ENCODE measurements at places on chromosomes 13 and 19. TPM values are rescaled to one million over a fixed set of nuclear protein-coding genes. Genes with fewer than 3 reads are reported as not detected.

The NCR1 gene
- not detected for total RNA-seq

GRCh38 chr19:55341171-55341588 is 1.5 kb downstream of the KMT5C start:
- peak overlapping the region; percentile 91 for H3K4me3 ChIP-seq
- H3K27me3 ChIP-seq: peaks cover 9% of the 10 kb centered on the region
- peaks cover 11% of the 10 kb centered on the region for H3K36me3 ChIP-seq
- H3K4me1 ChIP-seq: peaks cover 16% of the 10 kb centered on the region
- peak; percentile 90 for DNase-seq
- H3K27ac ChIP-seq: peak overlapping the region; percentile 94

The SLC1A6 gene
- not detected for total RNA-seq

GRCh38 chr13:49733181-49733951 is 42.1 kb upstream of the EBPL start:
- no peak for DNase-seq
- peaks cover 10% of the 10 kb centered on the region for H3K36me3 ChIP-seq
- no peaks in the 10 kb centered on the region for H3K27me3 ChIP-seq
- no peak overlapping the region for H3K27ac ChIP-seq
- no peak overlapping the region for H3K4me3 ChIP-seq

The DHDH gene
- total RNA-seq: not detected

GRCh38 chr19:19900139-19900728 is 512 bp upstream of the ZNF93 start:
- H3K27ac ChIP-seq: peak overlapping the region; percentile 97
- H3K36me3 ChIP-seq: peaks cover 44% of the 10 kb centered on the region
- peaks cover 12% of the 10 kb centered on the region for H3K4me1 ChIP-seq
- peak overlapping the region; percentile 96 for H3K4me3 ChIP-seq

The C19orf47 gene
- 28.9 TPM for total RNA-seq

DNA sequence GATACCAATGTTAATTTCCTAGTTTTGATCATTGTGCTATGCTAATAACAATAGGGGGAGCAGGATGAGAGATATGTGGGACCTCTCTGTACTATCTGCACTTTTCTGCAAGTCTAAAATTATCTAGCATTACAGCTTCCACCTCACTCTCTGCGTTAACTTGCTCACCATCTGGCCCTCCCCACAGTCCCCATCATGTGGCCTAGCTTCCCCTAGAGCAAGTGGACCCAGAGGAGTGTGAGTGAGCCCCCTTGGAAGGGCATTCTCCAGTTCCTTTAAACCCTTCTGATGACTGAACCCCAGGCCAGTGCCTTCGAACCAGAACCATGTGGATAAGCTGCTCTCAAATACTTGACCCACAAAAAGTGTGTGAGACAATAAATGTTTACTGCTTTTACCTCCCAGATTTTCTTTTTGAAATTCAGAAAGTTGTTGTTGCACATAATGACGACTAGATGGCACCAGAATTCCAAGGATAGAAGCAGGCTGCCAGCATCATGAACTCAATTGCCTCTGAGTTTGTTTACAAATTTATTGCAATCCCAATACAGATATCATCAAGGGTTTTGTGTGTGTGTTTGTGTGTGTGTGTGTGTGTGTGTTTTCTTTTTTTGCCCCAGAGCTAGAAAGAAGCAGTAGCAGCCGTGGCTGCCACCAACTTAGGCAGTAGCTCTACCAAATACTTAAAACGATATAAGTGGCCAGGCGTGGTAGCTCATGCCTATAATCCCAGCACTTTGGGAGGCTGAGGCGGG is 49.0 kb upstream of the ZNF780A start:
- H3K4me3 ChIP-seq: no peak overlapping the region
- peaks cover 19% of the 10 kb centered on the region for H3K27me3 ChIP-seq
- peaks cover 11% of the 10 kb centered on the region for H3K4me1 ChIP-seq

DNA sequence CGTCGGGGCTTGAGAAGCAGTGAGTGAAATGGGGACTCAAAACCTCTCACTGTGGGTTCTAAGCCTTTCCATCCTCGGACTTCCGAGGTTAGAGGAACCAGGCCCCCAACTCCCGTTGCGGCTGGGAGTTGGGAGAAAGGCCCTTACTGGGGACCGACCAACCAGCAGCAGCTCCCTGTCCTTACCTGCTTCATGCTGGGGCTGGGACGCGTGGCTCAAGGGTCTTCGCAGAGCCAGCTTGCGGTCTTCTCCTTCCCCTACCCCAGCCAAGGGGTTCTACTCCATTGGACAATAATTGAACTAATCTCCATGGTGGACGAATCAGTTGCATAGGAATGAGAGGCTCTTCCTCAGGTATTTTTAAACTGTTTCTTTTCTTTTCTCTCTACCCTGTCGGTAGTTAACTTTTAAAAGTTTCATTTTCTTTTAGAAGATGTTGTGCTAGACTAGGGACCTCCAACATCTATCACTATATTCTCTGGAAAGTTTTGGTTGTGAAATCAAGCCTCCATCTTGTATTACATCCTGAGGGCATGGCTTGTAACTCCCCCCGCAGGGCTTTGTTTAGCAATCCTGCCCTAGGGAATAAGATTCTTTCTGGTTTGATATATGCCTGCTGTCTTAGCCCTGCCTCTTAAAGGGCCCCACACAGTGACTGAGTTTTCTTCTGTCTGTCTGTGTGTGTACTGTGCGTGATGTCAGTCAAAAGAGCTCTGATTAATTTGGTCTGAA is 1027.1 kb upstream of the PCDH9 start:
- H3K27ac ChIP-seq: no peak overlapping the region
- no peak for DNase-seq
- H3K4me3 ChIP-seq: no peak overlapping the region
- no peaks in the 10 kb centered on the region for H3K36me3 ChIP-seq

- peaks cover 13% of the 10 kb centered on the region for H3K4me1 ChIP-seq
- no peak overlapping the region for H3K4me3 ChIP-seq
- no peaks in the 10 kb centered on the region for H3K36me3 ChIP-seq
- H3K27ac ChIP-seq: no peak overlapping the region
- peaks cover 31% of the 10 kb centered on the region for H3K27me3 ChIP-seq
Observed at GRCh38 chr13:23610966-23611491, 40.8 kb downstream of the TNFRSF19 start.

The CNFN gene
- total RNA-seq: not detected

- no peak overlapping the region for H3K27ac ChIP-seq
- H3K4me1 ChIP-seq: no peaks in the 10 kb centered on the region
- DNase-seq: no peak
- peaks cover 4% of the 10 kb centered on the region for H3K27me3 ChIP-seq
- no peak overlapping the region for H3K4me3 ChIP-seq
Observed at GRCh38 chr13:77893066-77893465, 25.6 kb downstream of the EDNRB start.

- no peak overlapping the region for H3K4me3 ChIP-seq
- DNase-seq: no peak
- H3K36me3 ChIP-seq: no peaks in the 10 kb centered on the region
- H3K4me1 ChIP-seq: no peaks in the 10 kb centered on the region
Observed at GRCh38 chr13:70896136-70896535, 787.9 kb upstream of the KLHL1 start.

GRCh38 chr19:51441410-51442390 is 16.6 kb downstream of the SIGLEC8 start:
- H3K27me3 ChIP-seq: peaks cover 12% of the 10 kb centered on the region
- peak; percentile 95 for DNase-seq

The CDC16 gene
- 84.5 TPM for total RNA-seq

DNA sequence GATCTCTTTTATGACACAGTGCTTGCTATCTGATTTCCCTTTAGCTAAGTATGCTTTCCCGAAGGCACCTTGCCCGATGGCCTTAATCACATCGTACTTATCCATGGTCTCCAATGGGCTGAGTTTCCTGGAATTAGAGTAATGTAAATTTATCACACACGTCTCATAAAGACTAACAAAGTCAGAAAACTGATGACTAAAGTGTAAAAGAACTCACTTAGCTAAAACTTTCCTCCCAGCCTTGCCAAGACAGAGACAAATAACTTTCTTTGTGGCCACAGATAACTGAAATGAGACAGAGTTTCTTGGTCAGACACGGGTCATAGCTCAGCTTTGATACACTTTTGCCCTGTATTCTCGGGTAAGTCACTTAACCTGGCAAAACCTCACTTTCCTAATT is 1.5 kb downstream of the NEK5 start:
- no peak overlapping the region for H3K27ac ChIP-seq
- DNase-seq: no peak
- peaks cover 7% of the 10 kb centered on the region for H3K36me3 ChIP-seq
- peaks cover 22% of the 10 kb centered on the region for H3K4me1 ChIP-seq
- peaks cover 16% of the 10 kb centered on the region for H3K27me3 ChIP-seq

DNA sequence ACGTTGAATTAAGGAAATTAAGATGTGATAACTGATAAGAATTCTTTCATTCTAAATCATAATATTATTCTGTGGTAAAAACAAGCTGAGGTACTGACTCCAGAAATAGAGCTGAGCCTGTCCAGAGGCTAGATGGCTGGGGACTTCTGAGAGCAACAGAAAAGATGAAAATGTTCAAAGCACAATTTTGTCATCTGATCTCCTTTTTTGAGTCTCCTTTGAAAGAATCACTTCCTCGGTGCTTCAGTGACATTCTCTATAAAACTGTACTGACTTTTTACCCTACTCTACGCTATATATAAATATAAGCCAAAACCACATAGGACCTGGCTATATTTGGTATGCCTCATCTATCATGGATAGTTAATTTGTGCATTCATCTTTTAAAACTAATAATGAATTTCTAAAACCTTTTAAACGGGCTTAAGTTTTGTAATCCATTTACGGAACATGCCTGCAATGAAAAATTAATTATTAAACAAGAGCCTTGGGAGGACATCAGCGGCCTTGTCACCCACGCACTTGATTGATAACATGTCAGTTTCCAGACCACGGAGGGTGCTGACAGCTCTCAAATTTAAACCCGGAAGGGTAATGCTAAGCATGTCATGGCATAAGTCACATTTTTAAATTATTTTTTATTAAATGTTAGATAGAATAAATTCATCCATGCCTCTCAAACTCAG is 235.5 kb downstream of the PCDH9 start:
- H3K4me1 ChIP-seq: no peaks in the 10 kb centered on the region
- DNase-seq: no peak
- H3K4me3 ChIP-seq: no peak overlapping the region
- no peaks in the 10 kb centered on the region for H3K36me3 ChIP-seq

The CKAP2 gene
- total RNA-seq: 40.9 TPM

DNA sequence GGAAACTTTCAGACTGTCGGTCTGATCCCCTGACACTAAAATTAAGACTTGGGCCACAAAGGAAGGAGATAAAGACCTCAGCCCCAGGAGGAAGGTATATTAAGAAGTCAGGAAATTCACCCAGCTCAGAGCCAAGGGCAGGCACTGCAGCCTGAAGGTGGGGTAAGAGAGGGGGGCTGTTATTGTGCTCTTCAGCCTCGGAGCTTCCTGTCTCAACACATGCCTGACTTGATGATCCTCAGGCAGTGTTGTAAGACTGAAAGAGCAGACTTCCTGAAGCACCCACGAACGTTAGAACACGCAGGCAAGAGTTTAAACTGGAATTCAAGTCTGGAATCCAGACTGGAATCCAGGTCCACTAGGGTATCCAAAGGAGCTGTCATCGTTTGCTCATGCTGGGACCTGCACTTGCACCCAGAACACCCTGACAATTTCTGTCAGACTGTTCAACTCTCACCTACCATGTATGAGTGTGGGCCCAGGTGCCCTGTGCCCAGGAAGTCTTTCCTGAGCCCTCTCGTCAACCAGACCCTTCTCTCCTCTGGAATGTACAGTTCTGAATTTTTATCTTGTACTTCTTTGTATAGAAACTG is 10.7 kb upstream of the FLT1 start:
- H3K4me3 ChIP-seq: no peak overlapping the region
- H3K27ac ChIP-seq: no peak overlapping the region
- no peaks in the 10 kb centered on the region for H3K36me3 ChIP-seq
- no peak for DNase-seq

The LGALS7B gene
- total RNA-seq: not detected

GRCh38 chr13:48066310-48066989 is 28.5 kb downstream of the MED4 start:
- H3K4me1 ChIP-seq: peaks cover 10% of the 10 kb centered on the region
- H3K27me3 ChIP-seq: no peaks in the 10 kb centered on the region
- no peak overlapping the region for H3K4me3 ChIP-seq
- peaks cover 63% of the 10 kb centered on the region for H3K36me3 ChIP-seq
- DNase-seq: peak; percentile 83

DNA sequence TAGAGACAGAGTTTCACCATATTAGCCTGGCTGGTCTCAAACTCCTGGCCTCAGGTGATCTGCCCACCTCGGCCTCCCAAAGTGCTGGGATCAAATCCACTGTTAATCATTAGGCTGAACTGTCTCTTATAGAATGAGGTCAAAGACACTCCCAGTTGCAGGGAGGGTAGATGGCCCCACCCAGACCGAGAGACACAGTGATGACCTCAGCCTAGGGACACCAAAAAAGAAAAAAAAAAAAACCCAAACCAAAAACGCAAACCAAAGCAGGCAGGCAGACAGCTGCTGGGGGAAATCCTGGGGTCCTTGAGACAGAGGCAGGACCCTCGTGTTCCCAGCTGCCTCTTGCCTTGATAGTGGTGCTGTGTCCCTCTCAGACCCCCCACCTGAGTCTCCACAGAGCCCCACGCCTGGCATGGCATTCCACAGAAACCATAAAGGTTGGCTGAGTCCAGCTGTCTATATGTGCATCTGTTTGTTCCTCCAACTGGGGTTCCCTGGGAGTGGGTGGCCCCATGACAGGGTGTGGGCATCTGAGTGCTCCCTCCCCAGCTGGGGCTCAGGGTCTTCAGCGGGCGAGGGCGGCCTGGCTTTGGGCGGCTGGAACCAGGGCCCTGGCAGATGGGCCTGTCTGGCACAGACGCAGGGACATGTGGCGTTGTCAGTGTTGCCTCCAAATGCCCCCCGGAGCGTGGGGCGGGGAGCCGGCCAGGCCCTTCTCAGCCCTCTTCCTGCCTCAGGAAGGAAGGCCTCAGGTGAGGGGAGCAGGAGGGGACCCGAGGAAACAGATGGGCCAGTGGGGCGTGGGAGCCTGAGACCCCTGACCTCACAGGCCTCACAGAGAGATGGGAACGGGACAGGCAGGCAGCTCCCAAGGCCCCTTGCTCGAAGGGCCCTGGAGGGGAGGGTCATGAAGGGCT is 5.2 kb downstream of the DAND5 start:
- no peak overlapping the region for H3K27ac ChIP-seq
- no peak for DNase-seq
- H3K4me1 ChIP-seq: peaks cover 8% of the 10 kb centered on the region
- H3K36me3 ChIP-seq: no peaks in the 10 kb centered on the region
- H3K27me3 ChIP-seq: peaks cover 12% of the 10 kb centered on the region

- peaks cover 5% of the 10 kb centered on the region for H3K36me3 ChIP-seq
- peaks cover 6% of the 10 kb centered on the region for H3K4me1 ChIP-seq
- no peak for DNase-seq
Observed at GRCh38 chr19:32396046-32396652, 9.4 kb upstream of the DPY19L3 start.

The PTPRH gene
- not detected for total RNA-seq

The ZNF101 gene
- total RNA-seq: 45.5 TPM

Data from activated CD4-positive, alpha-beta T cell treated with anti-CD3 and anti-CD28 coated beads, Interleukin-2, amount 10 ng/mL, durations not matched to agents 24 days and 14 days (primary cell).